Left lobe of liver (tissue), 2 donors: ENCODE measurements at places on chromosomes 3 and 15. TPM values are rescaled to one million over a fixed set of nuclear protein-coding genes. Genes with fewer than 3 reads are reported as not detected.

RTP1 gene
- total RNA-seq = not detected

DNA sequence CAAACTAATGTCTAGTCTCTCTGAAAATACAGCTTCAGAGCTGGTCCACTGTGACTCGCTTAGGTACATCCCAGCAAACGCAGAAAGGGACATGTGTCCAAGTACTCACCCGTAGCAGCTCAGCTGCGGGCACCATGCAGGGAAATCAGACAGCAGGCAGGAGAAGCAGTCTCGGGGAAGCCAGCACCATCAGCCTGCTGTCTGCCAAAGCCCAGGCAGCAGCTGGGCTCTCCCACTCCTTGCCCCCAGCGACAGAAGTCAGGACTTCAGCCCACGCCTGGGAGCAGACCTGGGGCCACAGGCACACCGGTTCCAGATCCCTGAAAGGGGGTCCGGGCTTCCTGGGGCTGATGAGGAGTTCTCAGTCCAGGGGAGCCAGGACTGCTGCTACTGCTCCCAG is 34.9 kb downstream of the SEMA5B start:
- no peak for DNase-seq

GRCh38 chr15:74619916-74620635 is 4.4 kb downstream of the CLK3 start:
- no peak for DNase-seq

- DNase-seq = no peak
Observed at GRCh38 chr3:87710511-87710910, 348.3 kb downstream of the CGGBP1 start.

DNA sequence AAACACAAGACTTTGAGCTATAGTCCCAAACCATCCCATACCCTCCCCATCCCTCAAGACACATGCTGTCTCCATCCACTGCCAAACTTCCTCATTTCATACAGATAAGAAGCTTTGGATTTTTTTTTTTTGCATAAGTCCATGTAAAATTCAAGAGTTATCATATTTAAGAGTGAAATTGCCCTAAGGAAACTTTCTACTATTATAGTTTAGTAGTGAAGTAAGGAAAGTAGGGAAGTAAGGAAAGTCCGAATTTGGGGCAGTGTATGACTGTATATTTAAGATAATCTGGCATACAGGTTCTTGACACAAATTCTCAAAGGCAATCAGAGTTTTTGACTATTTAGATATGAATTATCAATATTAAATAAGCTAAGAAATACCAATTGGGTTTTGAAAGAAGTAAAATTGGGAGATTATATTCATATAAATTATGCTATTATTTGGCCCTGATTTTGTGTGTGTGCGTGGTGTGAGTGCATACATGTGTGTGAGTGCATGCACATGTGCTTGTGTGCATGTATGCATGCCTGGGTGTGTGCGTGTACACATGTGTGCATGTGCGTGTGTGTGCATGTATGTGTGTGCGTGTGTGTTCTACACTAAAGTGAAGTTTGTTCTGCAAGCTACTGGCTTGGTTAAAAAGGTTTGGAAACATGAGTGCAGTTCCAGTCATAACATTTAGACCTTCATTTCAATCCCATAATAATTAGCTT is 83.6 kb upstream of the MBNL1 start:
- no peak for DNase-seq

GRCh38 chr3:150751781-150752263 is 11.1 kb downstream of the SIAH2 start:
- no peak for DNase-seq

- DNase-seq = no peak
Observed at GRCh38 chr15:43239732-43240491, 19.1 kb upstream of the EPB42 start.

DNA sequence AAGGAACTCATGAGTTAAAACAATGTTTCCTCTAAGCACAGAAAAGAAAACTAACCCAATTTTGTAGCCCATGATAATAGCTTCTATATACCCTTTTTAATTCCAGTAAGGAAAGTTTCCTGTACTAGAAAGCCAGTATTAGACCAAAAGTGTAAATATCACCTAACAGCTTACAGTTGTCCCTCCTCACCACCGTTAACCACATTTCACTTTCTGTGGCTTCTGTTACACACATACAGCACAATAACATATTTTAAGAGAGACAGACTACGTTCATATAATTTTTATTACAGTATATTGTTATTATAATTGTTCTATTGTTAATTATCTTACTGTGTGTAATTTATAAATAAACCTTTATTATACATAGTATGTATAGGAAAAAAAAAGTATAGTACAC is 74.1 kb downstream of the ZNF280D start:
- no peak for DNase-seq

GRCh38 chr3:72290859-72291638 is 506.1 kb upstream of the PROK2 start:
- DNase-seq = no peak

DNA sequence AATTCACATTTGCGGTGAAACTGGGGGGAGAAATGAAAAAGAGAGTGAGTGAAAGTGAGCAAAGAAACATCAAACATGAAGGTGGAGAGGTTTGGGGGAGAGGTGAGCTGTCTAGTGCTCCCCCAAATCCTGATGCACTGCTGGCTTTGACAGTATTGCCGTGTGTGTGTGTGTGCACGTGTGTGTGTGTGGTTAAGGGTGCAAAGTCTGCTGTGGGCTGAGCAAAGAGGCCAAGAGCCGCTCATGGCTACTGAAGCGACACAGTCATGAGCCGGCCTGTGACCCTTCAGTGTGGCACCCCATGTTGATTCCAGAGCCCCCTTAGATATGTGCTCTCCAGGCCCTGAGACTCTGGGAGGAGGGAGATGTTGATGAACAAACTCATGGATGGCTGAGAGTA is 94.3 kb downstream of the DGKG start:
- DNase-seq = no peak

RAB11A gene
- 54.2 TPM for total RNA-seq

GRCh38 chr3:172106989-172107388 is 67.6 kb downstream of the FNDC3B start:
- no peak for DNase-seq

DNA sequence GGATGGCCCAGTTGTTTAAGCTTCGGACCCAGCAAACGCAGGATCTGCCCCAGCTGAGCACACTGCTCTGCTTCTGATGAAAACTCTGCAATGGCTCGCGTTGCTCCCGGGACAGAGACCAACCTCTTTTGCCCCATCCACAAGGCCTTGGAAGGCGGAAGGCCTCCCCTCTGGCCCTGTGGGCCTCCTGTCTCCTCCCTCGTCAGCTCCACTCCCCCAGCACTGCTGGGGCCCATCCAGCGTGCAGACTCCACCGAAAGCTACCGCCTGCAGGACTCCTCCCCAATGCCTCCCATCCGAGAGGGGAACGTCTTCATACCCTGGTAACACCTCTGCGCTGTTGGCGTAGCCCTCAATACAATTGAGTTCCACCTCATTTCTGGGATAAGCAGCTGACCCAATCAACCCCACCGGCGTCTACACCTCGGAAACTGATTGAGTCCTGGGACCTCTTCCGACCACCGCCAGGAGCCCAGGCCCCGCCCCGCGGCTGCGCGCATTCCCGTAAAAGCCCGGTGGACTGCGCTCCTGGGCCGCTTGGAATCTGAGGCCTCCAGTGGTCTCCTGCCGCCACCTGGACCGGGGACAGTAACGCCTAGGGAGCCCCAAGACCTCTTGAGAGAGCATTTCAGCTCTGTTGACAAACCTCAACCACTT is at the start of gene PRR23E:
PRR23E (plus strand) TSS at position 556 of the 657 bp plus-strand sequence. CDS start 3,555 bp downstream, outside the sequence.
- DNase-seq = peak; percentile 29

COLQ gene
- 1.3 TPM for total RNA-seq

TMEM89 gene
- total RNA-seq = not detected

- DNase-seq = no peak
Observed at GRCh38 chr3:131067983-131068382, 41.3 kb downstream of the NEK11 start.

- DNase-seq = no peak
Observed at GRCh38 chr3:72312339-72312738, 527.4 kb upstream of the PROK2 start.

GRCh38 chr15:91855241-91855640 is 1.7 kb downstream of the SLCO3A1 start:
- no peak for DNase-seq

- DNase-seq = peak; percentile 98
Observed at GRCh38 chr3:131361464-131362421, 19.8 kb upstream of the NUDT16 start.

DNA sequence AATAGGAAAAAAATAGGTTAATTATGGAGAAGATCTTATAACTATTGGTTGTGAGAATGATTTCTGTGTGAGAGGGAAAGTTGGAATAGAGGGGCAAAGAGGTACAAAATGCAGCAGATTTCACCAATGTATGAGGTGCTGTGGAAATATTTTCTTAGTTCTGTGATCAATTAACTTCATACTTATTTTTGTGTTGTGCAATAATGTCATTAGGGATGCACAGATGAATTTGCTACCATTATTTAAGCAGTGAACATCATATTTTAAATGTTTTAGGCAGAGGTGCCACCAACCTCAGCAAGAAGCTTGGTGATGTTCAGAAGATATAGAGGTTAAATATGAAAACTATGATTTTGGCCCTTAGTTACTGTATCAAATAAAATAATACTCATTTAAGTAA is 21.6 kb downstream of the MBNL1 start:
- no peak for DNase-seq

GRCh38 chr15:69790632-69791031 is 307.1 kb downstream of the TLE3 start:
- DNase-seq = peak; percentile 33

GRCh38 chr15:98263787-98264186 is 303.3 kb downstream of the ARRDC4 start:
- DNase-seq = no peak
